Glomerular endothelial cell (primary cell): ENCODE measurements at places on chromosomes 13 and 19. TPM values are rescaled to one million over a fixed set of nuclear protein-coding genes. Genes with fewer than 3 reads are reported as not detected.

- no peak for DNase-seq
These were observed 460 bp downstream of the KMT5C start for GRCh38 chr19:55339889-55340783.

DNA sequence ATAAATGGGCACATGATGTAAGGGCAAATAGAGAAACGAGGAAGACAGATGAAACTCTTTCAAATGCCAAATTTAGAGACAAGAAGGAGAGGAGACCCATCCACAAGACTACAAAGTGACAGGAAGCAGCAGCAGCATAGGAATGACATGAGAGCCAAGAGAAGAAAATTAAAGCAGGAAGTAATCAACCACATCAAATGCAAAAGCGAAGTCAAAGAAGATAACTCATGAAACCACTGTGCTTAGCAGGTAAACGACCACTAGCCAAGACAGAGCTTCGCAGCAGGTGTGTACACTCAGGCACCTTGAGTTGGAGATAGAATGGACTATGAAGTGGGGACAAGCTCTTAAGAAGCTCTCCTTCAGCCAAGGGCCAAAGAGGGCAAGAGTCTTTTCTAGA is 64.1 kb downstream of the KLF12 start:
- no peak for DNase-seq

GRCh38 chr13:73717632-73718031 is 416.6 kb downstream of the KLF12 start:
- DNase-seq = peak; percentile 16

- no peak for DNase-seq
These were observed 385.8 kb downstream of the KLF12 start for GRCh38 chr13:73748404-73748803.

EMC10 gene
- total RNA-seq = 120 and 121 TPM in 2 replicates

DNA sequence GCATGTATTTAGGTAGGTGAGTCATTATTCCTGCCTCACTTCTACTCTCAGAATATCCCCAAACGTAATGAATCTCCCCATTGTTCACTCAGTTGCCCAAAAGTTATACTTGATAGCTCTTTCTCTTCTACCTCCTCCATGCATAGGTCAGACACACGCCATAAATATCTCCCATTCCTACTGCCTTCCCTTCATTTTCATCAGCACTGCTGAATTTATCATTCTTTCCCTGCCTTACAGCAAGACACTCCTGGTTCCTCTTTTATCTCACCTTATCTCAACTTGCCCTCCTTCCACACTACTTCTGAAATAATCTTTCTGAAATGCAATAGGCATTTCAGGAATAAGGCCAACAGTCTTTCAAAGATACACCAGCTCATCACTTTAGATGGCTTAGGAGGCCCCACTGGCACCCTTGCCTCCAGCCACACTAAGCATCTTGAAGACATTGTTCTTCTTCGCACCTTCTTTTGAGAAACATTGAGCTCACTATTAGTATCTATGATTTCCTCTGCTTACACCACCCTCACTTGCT is 333.9 kb downstream of the MYO16 start:
- DNase-seq = no peak

SWSAP1 gene
- total RNA-seq = 1.1 and 4.1 TPM in 2 replicates

PLPPR3 gene
- total RNA-seq = 2.3 and 7.5 TPM in 2 replicates
